ENCODE measurements at places on chromosomes 12 and 14.

DNA sequence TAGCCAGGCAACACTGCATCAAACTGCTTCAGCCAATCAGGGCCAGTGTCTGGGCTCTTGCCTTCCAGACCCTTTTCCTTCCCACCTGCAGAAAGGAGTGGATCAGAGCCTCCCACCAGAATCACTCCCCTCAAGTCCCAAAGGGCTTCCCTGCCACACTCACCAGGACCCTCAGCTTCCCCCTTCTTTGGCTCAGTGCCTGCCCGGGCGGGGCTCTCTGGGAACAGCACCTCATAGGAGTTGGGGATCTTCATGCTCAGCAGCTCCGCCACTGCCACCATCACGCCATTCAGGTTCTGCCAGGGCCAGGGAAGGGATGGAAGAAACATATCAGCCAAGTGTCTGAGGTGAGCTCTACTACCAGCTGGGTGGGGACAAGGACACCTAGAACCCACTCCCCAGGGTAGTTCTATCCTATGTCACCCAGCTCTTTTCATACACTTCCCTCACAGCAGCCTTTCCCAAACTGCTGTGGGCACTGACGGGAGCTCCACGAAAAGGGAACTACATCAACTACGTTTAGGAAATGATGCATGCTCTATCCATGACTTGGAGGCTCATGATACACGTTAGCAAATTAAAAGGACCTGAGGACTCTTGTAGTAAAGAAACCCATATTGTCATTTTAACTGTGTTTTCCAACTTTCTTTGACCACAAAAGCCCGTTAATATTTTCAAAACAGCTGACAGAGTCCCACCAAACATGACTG is 9.4 kb upstream of the PRKAG1 start:
- DNase-seq = no peak

GRCh38 chr12:125683748-125684381 is 618.6 kb downstream of the AACS start:
- DNase-seq = no peak

GRCh38 chr12:115096588-115097397 is 412.8 kb upstream of the TBX3 start:
- DNase-seq = no peak

DNA sequence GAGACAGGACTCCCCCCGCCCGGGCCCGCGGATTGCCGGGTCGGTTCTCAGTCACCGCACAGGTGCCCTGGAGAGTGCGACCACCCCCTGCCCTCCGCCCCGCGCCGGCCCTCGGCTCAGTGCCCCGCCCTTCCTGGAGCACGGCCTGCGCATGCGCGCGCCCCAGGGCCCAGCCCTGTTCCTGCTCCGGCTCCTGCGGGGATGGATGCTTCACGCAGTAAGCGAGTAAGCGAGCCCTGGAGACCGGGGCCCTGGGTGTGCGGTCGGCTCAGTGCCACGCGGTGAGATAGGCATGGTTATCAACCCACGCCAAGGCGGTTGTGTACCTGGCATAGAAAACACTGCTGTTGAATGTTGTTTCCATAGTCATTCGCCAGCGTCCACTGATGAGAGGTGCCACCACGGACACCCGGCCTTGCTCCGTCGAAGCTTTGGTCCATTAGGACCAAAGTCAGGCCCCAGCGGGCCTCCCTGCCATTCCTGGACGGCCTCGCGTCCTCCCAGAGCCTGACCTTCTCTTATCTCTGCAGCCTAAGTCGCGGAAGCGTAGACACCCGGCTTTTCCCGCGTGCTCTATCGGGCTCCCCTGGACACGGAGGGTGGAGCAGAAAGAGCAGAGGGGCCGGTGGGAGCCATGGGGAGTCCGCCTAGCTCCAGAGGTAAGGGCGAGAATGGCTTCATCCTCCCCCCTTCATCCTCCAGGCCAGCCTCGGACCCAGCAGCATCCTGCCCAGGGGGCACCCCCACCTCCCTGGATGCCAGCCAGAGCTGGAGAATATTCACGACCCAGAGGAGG is 90.6 kb downstream of the PAPOLA start:
- peak; percentile 21 for DNase-seq

DNA sequence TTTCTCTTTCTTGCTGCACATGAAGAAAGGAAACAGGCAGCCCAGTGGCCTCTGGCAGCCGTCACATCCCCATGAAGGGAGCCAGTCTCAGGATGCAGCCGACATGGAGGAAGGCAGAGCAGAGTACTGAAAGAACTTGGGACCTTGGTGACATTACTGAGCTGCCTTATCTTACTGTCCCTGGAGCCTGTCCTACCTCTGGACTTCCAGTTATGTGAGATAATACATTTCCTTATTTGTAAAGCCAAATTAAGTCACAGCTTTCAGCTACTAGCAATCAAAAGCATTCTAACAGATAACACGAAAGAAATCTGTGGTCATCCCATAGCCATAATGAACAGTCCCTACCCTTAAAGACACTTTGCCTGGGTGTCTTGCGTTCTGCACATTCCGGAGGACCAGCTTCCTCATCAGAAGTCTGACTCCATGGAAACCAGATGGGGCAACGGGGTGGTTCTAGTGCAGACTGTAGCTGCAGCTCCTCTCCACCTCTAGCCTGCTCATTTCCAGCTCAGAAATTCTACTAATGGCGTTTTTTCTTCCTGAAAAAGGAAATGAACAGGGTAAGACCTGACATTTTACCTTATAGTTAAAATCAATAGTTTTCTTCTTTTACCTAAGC is 7.8 kb upstream of the EGLN3 start:
- DNase-seq = no peak

- DNase-seq = no peak
These were observed 20.1 kb downstream of the TGFB3 start for GRCh38 chr14:75961662-75962061.

GRCh38 chr12:154058-154457 is 59.9 kb downstream of the SLC6A12 start:
- DNase-seq = no peak

Measured in fibroblast of skin of left quadriceps (primary cell).